T-helper 2 cell (primary cell): ENCODE measurements at places on chromosomes 5 and 9.

DNA sequence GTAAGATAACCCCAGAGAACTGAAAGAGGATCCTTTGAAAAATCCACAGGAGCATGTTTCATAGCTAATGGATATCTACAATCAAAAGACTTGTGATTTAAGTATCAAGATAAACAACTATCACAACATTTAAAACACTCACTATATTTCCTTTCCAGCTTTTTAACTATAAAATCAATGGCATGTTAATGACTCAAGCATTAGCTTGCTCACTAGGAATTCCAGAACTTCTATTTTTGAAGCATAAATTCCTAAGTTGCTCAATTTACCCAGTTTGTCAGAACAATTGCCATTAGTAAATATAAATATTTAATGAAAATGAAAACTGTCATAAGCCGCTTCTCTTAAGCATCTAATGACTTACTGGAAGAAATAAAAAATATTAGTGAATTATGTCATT lies 355.3 kb downstream of the PRELID2 start:
- no peak for DNase-seq

DNA sequence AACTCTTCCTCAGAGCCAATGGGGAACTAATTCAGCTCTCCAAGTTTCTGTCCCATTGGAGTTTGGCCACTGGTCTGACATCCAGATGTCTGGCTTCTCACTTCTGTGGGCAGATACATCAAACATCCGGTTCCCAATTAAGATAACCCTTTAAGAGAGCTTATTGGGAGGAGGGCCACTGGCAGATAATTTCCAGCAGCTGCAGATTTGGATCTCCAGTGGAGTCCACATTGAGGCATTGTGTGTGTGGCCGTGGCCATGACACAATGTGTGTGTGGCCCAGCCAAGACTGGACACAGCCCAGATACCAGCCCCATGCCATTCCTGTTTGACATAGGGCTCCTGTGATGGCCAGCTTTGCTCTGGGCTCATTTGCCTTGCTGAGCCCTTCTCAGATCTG lies 110.5 kb upstream of the MAP1B start:
- no peak for DNase-seq

GRCh38 chr9:101201630-101202029 lies 173.1 kb downstream of the PLPPR1 start:
- no peak for DNase-seq

DNA sequence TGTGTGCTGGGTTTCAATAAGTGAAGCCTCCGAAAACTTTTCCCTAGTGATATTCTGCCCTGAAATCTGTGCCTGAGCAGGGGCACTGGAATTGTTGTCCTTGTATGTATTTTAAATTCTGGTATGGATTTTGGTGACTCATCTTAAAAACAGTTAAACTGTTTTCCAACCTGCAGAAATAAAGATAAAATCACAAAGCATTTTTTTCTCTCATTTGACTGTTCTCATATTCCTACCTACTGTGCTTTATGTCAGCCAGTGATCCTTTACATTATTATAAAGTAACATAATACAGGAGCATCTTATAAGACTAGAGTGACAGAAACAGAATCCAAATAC lies 10.9 kb upstream of the TAF11L2 start:
- DNase-seq: no peak

DNA sequence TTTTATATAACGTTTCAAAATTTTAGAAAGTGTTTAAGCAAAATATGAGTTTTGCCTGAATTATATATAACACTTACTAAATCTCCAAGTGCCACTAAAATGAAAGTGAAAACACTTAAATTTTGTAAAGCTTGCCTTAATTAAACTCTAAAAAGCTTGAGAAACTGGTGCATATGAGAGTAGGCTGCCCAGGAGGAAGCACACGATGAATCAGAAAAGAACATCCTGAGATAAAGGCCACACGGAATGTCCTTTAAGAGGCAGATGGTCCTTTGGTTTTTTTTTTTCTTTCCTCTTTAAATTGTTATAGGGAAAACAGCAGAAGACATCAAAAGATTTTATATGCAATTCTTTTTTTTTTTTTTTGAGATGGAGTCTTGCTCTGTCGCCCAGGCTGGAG lies 60.3 kb downstream of the HABP4 start:
- DNase-seq: no peak

- DNase-seq: no peak
Observed at GRCh38 chr5:17087035-17087434, 130.4 kb upstream of the BASP1 start.

DNA sequence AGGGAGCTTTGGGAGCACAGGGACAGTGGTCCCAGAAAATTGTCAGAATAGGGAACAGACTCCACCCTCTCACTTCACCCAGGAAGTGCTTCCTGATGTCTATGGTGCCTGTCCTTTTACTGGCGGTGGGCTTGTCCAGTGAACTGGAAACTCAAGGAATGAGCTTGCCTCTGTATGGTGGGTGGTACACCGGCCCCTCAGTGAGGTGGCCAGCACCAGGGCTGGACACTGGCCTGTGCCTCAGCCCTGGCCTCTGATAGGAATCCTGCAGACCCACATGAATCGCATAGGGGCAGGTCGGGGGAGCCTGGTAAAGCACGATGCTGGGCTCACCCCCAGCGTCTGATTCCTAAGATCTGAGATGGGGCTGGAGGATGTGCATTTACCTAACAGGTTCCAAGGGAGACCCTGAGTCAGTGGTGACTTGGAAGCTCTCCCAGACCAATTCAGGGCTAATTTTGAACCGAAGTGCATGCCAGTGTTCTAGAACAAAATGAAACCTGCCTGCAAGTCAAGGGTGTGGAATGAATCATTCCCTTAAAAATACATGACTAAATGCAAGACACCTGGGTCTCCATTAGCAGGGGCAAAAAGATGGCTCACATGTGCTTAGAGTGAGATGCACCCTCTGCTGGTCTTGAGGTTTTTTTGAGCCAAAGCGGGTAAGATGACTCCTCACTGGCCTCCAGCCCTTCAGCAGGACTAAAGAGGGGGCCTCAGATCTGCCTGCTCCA lies 178.3 kb downstream of the HSPA4 start:
- no peak for DNase-seq

DNA sequence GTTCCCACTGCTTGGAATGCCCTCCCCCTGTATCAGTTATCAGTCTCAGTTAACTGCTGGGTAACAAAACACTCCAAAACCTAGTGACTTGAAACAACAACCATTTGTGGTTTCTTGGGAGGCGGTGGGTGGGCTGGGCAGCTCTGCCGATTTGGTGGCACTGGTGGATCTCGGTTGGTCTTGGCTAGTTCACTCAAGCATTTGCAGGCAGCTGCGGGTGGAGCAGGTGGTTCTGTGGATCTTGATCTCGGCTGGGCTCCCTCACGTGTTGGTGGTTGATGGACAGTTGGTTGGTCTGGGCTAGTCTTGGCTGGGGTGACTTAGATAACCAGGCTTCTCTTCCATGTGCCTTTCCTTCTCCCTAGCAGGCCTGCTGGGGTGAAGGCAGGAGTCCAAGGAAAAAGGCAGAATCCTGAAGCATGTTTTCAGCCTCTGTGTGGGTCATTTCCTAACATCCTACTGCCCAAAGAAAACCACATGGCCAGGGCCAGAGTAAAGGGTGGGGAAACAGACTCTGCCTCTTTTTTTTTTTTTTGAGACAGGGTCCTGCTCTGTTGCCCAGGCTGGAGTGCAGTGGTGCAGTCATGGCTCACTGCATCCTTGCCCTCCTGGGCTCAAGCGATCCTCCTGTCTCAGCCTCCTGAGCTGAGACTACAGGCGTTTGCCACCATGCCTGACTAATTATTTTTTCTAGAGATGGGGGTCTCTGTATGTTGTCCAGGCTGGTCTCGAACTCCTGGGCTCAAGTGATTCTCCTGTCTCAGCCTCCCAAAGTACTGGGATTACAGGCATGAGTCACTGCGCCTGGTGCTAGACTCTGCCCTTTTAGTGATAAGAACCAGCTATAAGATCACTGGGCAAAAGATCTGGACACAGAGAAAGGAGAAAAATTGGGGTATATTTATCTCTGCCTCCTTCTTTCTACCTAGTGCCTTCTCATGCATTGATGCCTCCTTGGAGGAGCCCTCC lies 183.7 kb downstream of the RGS3 start:
- no peak for DNase-seq

GRCh38 chr9:19533373-19533772 lies 124.6 kb downstream of the ACER2 start:
- DNase-seq: no peak
